Caco-2 (cell line): ENCODE measurements at places on chromosomes 7 and 10. TPM values are rescaled to one million over a fixed set of nuclear protein-coding genes. Genes with fewer than 3 reads are reported as not detected.

Gene BBS9
- total RNA-seq, result 4.7 and 5.6 TPM in 2 replicates

Gene IFIT3
- total RNA-seq, result 1.5 and 1.8 TPM in 2 replicates

Gene LLCFC1
- total RNA-seq, result not detected in 2 replicates

GRCh38 chr10:98980353-98980752 lies 255.3 kb downstream of the HPSE2 start:
- H3K4me3 ChIP-seq, result no peak overlapping the region
- H3K4me1 ChIP-seq, result no peaks in the 10 kb centered on the region
- no peaks in the 10 kb centered on the region; the same call in 1 of the 2 replicates for H3K27me3 ChIP-seq
- no peak for DNase-seq

DNA sequence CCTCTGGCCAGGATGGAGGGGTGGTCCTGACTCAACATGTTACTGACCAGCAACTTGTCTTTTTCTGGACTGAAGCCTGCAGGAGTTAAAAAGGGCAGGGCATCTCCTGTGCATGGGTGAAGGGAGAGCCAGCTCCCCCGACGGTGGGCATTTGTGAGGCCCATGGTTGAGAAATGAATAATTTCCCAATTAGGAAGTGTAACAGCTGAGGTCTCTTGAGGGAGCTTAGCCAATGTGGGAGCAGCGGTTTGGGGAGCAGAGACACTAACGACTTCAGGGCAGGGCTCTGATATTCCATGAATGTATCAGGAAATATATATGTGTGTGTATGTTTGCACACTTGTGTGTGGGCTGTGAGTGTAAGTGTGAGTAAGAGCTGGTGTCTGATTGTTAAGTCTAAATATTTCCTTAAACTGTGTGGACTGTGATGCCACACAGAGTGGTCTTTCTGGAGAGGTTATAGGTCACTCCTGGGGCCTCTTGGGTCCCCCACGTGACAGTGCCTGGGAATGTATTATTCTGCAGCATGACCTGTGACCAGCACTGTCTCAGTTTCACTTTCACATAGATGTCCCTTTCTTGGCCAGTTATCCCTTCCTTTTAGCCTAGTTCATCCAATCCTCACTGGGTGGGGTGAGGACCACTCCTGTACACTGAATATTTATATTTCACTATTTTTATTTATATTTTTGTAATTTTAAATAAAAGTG lies 6.0 kb downstream of the PLAU start:
- H3K4me3 ChIP-seq, result no peak overlapping the region
- no peaks in the 10 kb centered on the region; the same call in 1 of the 2 replicates for H3K4me1 ChIP-seq
- H3K27me3 ChIP-seq, result no peaks in the 10 kb centered on the region; the same call in 1 of the 2 replicates
- no peaks in the 10 kb centered on the region for H3K36me3 ChIP-seq
- H3K27ac ChIP-seq, result no peak overlapping the region
- no peak for DNase-seq
